ENCODE measurements at places on chromosomes 2 and 18.

DNA sequence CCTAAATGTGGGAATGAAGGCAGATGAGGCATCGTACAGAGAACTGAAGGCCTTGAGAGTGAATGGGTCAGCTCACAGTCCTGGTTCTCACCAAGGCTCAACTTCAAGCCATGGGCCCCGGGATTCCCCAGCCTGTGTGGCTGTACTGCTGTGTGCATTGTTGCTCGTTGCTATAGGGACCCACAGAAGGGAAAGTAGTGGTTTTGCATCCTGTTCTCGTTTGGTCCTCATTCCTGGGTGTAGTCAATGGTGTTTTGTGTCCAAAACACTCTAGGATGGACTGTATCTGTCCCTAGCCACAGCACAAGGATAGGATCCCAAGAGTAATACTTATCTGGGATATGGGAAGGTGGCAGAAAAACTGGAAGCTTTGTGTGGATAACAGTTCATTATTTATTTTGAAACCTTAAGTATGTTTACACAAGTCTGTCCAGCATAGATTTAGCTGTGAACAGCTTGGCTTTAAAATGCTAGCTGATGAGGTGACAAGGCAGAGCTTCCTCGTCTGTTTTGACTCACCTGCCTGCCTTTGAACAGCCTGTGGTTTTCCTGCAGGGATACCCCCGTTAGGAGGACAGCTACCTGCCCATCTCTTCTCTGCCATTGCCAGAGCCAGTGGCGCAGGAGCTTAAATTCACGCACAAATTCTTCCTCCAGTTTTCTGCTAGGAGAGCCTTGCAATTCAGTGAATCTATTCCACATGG, 85.0 kb downstream of the WDSUB1 start:
- DNase-seq, result no peak

DNA sequence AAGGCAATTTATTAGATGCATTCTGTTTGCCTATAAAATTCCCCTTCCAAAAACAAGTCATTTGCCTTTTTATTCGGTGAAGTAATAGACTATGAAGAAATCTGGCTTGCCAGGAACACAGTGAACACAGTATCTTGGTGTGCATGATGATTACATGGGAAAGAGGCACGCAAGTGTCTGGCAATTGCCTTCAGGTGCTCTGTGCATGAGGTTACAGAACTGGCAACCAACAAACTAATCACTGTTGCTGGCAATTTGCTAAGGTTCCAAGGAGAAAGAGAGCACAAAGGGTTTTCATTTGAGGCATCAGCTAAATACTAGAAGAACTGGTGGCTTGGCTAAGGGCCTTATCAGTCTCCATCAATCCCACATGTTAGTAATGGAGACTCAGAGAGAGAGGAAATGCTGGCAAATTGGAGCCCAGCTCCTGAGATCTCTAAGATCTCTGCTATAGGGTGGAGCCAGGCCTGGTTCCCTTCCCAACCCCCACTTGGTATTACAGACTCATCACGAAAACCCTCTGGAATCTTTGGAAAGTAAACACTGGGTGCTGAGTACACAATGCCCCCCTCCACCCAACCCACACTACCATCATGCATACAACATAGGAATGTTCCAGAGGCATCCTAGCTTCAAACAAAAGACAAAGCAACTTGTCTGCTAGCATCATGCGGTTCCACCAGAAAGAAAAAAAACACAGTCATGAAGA, 10.4 kb downstream of the RNF152 start:
- no peak for DNase-seq

DNA sequence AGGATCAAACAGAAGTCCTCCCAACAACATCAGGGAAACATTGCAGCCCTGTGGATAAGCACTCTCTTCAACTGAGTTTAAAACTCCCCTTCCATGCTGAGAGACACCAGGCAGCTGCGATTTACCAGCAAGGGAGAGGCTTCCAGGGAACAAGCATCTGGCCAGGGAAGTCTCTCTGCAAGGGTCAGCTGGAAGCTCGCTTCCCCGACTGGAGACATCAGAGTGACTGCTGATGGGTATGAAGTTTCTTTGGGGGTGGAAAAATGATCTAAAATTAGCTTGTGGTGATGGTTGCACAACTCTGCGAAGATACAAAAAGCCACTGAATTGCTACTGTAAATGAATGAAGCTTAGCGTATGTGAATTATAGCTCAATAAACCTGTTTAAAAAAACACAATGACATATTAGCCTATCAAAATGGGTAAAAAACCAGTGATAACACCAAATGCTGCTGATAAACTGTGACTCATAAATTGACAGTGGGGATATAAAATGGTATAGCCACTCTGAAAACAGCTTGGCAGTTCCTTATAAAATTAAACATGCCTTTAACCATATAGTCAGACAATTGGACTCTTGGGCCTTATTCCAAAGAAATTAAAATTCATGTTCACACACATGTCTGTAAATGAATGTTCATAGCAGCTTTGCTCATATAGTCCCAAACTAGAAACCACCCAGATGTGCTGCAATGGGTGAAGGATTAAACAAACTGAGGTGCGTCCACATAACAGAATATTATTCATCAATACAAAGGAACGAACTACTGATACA, 1082.0 kb downstream of the SOCS6 start:
- DNase-seq, result no peak

GRCh38 chr2:26477126-26477910, 606 bp downstream of the OTOF start:
- DNase-seq, result no peak

DNA sequence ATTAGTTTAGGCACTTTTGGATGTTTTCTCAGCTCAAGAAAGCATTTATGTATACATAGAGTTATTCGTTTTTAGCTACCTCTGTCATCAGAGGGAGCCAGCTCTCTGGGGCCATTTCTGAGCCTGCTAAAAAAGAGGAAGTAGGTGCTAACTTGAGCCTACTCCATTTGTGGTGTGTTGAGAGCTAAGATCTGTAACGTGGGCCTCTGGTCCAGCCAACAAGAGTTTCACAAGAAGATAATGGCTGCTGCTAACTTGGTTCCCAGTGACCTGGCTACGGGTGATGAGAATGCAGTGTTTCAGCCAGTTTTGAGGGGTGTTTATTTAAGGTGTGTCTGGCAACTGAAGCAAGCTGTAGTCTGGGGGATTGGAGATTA, 182.5 kb downstream of the PRKCE start:
- no peak for DNase-seq

DNA sequence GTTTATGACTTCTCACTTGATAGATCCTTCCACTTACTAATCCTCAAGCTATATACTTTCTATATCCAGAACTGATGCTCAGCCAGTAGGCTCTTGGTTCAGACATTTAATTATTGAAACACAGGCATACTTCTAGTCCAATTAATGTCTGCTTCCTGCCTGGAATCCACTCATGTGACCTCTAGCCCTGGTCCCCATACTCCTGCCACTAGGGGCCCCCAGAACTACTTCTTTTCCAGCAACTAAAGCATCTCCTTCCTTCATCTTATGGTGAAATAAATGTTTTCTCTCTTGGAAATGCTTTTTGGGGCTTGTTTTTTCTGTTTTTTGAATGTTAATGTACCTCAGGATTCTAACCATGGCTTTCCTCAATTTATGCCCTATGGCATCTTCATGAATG, 527.6 kb downstream of the SATB2 start:
- DNase-seq, result no peak

- DNase-seq, result no peak
These were observed 104.1 kb downstream of the QPCT start for GRCh38 chr2:37448342-37449120.

GRCh38 chr2:207884127-207884526, 114.4 kb upstream of the FZD5 start:
- DNase-seq, result no peak

- DNase-seq, result no peak
These were observed 130.4 kb downstream of the GALR1 start for GRCh38 chr18:77379976-77380509.

- no peak for DNase-seq
These were observed 69.4 kb downstream of the CABLES1 start for GRCh38 chr18:23204589-23205235.

DNA sequence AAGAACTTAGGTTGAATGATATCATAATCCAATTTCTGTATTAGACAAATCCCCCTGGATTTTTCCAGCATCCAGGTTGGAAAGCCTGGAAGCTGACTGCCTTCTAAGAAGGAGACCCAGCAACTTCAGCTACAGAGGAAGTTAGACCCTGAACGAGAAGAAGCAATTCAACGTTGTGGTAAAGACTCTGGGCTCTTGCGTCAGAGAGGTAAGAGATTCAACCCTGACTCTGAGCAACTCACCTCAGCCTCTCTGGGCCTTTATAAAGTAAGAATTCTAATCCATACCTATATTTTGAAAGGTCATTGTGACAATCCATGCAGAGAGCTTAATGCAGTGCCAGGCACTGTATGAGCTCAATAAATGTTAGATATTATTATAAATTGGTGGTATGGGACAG, 9.7 kb downstream of the E2F6 start:
- no peak for DNase-seq

- DNase-seq, result no peak
These were observed 680.9 kb downstream of the IRS1 start for GRCh38 chr2:226118471-226119429.

DNA sequence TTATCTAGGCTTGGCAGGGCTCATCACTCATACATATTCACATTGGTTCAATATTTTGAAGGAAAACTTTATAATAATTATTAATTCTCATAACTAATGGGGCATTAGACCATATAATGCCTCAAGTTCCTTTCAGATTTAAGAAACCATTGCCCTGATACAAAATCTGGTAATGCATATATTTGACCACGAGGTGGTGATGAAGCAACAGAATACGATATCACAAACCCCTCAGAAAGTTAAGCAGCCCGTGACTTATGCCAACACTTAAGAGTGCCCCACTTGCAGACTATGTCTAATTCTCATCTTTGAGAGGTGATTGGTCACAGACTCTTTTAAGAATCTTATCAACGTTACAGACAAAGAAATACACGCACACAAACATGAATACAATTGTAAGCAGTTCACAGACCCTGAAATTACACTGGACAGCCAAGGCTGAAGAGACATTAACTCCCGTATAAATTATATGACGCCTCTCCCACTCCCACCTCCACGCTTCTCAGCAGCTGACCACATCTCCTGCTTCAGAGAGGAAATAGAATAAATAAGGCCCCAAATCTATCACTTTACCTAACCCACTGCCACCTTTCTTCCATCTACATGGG, 20.7 kb upstream of the DNAH6 start:
- DNase-seq, result no peak

- no peak for DNase-seq
These were observed 615 bp downstream of the GORASP2 start for GRCh38 chr2:170929686-170930050.

DNA sequence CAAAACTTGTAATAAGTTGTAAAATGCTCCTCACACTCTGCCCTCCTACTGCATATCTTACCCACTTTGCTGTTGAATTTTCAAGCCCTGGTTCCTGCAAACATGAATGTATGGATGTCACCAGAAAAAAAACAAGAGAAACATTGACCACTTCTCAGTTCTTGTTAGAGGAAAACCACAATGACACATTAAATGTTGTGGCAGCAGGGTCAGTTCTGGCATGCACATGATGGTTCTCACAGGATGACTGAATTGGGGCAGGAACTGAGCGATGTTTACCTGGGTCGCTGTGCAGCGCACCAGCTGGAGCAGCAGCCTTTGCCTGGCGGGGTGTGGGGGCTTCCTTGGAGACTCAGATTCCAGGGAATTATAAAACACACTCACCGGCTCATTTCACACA, 14.0 kb upstream of the PRKCE start:
- no peak for DNase-seq

Data from activated CD8-positive, alpha-beta memory T cell treated with anti-CD3 and anti-CD28 coated beads for 48 hours (primary cell).